ENCODE measurements at places on chromosomes 2 and 18.
A peak's percentile ranks its signal among the peaks of the same experiment; 100 is the strongest.

DNA sequence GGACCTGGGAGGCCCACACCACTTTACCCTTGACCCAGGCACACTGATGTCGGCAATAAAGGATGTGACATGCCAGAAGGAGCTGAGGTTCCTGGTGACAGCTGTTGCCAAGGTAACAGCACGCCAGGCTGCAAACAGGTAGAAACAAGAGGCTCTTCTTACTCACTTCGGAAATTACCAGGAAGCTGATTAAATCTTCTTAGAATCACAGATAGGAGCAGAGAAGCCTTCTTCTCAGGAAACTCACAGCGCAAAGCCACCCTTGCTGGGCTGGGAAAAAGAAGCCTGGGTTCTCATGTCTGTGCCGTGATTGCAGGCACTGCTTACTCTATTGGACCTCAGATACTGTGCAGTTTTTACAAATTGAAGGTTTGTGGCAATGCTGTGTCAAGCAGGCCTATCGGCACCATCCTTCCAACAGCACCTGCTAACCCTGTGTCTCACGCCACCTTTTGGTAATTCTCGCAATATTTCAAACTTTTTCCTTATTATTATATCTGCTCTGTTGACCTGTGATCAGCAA, 61.0 kb upstream of the TAF1B start:
- DNase-seq, result peak; percentile 34

DNA sequence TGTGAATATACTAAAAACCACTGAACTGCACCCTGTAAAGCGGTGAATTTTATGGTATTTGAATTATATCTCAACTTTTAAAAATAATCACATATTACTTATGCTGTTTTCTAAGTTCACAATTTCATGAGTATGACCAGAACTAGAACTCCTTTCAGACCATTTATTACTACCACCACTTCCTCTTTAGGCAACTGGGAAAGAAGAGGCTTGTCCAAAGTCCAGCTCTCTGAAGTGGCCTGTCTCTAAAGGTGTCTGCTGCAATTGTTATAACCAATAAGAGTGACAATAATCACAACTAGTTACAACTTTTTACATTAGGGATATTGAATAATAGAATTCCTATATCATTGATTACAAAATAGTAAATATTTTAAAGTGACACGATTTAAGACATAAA, 267.9 kb upstream of the PIK3C3 start:
- no peak for DNase-seq

- no peak for DNase-seq
Observed at GRCh38 chr2:112301171-112301584, 25.8 kb downstream of the ZC3H6 start.

- DNase-seq, result no peak
Observed at GRCh38 chr2:19187323-19188020, 171.0 kb downstream of the OSR1 start.

- DNase-seq, result no peak
Observed at GRCh38 chr2:144780983-144781382, 261.1 kb upstream of the ZEB2 start.

GRCh38 chr2:25420820-25421237, 79.1 kb upstream of the DNMT3A start:
- DNase-seq, result no peak

DNA sequence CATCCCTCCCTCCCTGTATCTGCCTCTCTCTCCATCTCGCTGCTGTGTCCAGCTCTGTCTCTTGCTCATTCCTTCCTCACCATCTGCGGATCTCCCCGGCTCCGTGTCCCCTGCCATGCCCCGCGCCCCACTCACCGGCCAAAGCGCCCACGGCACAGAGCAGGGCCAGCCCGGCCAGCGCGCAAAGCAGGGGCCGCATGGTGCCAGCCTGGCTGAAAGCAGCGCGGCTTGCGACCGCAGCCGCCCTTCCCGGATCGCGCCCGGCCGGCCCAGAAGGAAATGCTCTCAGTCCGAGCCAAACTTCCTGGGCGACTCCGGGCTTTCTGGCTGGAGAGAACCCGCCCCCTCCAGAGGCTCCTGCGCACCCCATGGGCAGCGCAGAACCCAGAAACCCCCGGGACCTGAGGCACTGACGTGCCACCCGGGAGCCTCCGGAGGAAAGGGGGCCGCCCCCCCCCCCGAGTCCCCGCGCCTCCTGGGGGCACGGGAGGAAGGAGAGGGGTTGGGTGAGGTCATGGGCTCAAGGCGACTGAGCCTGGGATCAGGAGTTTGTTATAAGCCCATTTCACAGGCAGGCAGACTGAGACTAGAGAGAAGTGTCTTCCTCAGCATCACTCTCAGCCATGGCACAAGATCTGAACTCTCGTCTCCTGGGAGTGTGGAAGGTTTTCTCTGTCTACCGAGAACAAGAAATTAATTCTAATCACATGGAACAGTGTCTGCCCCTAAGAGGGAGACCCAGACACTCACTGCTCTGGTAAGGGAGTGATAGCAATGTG, 45.2 kb upstream of the RAB6C start:
- DNase-seq, result no peak

- DNase-seq, result no peak
Observed at GRCh38 chr2:68974946-68975665, 670 bp downstream of the GKN1 start.

DNA sequence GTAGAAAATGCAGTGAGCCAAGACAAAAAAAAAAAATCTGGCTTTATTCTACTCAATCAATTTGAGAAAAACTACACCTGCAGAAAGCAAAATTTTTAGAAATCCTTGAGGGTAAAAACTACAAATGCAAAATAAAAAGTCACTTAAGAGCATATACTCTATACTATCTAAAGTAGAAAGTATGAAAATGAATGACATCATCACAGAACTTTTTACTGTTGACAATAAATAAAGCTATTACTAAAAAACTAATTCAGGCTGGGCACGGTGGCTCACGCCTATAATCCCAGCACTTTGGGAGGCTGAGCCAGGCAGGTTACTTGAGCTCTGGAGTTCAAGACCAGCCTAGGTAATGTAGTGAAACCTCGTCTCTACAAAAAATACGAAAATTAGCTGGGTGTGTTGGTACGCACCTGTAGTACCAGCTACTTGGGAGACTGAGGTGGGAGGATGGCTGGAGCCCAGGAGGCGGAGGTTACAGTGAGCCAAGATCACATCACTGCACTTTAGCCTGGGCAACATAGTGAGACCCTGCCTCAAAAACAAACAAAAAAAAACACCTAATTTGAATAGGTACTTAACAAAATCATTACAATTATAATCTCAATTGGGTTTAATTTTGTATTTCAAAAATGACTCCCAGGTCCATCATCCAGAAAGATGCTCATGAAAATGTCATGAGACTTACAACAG, 7.6 kb downstream of the NFU1 start:
- DNase-seq, result no peak

GRCh38 chr18:24370120-24370519, 27.5 kb downstream of the OSBPL1A start:
- DNase-seq, result no peak

DNA sequence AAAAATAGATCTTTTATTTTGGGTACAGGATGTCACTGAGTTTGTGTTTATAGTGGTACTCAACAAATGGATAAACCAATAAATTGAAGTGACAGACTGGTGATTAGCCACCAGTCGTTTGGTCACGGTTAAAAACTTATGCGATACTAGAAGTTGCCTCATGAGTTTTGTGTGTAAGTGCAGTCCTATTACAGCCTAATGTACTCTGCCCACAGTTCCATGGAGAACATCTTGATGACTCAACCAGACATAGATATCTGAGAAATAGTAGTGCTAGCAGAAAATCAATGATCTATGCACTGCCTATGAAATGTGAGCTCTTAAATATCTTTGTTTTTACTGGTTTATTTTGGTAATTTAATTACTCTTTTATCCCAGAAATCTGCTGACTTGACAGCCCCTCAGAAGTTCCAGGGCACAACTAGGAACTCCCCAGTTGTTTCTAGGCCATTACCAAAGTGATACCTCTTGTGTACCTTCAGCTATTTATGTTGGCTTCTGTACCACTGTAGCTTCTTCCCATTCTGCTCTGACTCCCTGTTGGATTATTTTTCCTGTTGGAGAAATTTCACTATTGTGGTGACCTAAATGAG, 209.1 kb upstream of the KCNJ3 start:
- no peak for DNase-seq

- DNase-seq, result no peak
Observed at GRCh38 chr2:237568121-237568660, 1.8 kb downstream of the PRLH start.

DNA sequence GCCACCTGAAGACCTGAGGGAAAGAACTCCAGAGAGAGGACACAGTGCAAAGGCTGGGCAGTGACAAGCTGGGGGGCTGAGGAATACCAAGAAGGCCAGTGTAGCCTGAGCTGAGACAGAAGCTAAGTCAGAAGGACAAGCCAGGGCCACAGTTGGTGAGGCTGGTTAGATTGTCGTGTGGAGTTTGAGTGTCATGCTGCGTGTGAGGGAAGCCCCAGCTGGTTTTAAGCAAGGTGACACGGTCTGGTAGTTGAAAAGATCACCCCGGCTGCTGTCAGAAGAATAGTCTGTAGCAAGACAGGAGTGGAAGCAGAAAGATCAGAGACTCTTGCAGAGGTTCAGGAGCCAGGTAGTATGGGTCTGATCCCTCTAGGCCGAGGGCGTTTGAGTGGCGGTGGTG, 50.6 kb upstream of the RMDN2 start:
- DNase-seq, result no peak

- DNase-seq, result no peak
Observed at GRCh38 chr2:166404831-166405568, 29.3 kb upstream of the SCN9A start.

DNA sequence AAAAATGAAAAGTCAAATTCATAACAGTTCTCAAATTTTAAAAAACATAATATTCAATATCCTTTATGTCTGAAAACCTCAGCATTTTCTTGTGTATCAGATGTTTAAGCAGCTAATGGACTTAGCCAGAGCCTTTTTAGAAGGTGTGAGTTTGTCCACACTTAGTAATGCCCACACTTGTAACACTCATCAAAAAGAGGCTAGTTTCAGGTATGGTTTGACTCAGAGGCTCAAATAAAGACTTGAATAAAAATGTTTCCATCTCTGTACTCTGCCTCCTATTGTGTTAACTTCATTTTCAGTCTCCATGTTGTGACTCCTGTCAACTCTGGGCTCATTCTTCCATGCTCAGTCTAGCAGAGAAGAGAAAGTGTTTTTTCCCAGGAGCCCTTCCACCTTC, 311.6 kb downstream of the IRS1 start:
- no peak for DNase-seq

DNA sequence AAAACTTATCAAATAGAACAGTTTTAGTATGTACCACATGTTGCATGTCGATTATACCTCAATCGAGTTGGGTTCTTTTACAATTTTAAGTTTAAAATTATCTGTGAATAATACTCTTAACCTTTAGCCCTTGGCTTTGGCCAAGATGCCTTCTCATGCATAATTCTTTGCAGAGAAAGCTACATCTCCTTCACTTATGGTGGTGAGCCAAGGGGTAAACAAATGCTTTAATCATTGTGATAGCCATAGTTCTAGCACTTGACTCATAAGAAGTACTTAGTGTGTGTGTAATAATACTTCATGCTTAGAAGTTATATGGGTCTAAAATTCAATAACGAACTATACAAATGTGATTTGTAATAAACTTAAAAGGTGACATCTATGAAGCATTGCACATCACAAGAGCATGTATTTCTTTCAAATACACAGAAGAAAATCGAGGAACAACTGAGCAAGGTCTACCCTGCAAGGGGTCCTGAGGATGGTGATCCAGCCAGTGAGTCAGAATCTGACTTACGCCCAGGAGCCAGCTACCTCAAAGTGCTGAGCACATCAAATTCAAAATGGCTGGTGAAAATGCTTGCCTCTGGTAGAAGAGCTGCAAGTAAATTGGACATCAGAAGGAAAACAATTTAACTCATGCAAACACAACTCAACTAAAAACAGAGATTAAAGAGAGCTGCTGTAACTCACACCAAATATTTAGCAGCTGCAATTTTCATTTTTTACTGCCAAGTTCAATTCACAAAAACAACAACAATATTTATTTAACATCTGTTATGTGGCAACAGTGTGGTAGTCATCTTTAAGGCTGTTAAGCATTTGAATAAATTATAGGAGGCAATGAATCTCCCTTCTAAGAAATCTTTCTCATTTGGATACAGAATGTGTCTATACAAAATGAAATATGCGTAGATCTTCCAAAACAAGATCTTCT, 23.8 kb upstream of the TTC39C start:
- DNase-seq, result no peak

DNA sequence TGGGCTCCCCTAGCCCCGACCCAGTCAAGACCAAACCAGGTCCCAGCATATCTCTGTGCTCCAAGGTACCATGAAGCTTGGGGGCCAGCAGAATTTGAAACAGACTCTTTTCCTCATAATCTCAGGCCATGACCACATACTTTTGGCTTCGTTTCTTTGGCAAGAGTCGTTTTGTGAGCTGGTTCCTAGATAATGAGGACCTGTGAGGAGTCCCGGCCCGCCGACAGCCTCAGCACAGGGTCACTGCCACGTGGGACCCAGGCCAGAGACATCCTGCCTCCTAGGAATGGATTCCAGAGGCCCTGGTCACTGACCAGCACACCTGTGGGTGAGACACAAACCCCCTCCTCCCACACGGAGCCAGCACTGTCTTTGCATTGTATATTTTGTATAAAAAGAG, 73.5 kb downstream of the VAPA start:
- DNase-seq, result no peak

DNA sequence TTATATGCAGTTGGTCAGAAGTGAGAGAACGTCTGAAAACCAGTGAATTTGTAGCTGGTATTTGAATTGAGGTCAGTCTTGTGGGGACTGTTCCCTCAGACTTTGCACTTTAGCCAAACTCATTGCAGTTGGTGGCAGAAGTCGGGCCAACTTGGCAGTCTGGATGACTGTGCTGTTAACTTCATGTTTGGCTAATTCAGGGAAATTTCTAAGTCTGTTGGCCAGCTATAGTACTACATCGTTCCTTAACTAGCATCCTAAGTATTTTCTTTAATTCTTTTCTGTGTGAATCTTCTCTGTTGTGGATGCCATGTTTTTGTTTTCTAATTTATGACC, 806.8 kb upstream of the GCFC2 start:
- DNase-seq, result no peak

GRCh38 chr2:139160836-139161235, 380.6 kb upstream of the NXPH2 start:
- DNase-seq, result no peak

DNA sequence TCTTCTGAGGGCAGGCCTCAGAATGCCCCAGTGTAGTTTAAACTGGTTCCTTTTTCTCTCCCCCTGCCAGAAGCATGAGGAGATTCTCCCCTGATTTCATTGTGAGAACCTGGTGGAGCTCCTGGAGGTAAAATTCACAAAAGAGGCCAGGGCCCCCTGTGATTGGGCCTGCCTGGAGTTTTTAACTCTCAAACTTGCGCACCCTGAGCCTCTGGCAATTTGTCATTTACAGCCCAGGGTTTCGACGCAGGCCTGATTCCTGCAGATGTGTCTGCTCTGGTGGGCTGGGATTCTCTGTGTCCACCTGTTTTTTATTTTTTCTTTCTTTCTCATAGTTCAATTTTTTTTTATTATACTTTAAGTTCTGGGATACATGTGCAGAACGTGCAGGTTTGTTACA, 157.9 kb downstream of the ASB1 start:
- no peak for DNase-seq
